ENCODE measurements at places on chromosomes 5 and 9.

DNA sequence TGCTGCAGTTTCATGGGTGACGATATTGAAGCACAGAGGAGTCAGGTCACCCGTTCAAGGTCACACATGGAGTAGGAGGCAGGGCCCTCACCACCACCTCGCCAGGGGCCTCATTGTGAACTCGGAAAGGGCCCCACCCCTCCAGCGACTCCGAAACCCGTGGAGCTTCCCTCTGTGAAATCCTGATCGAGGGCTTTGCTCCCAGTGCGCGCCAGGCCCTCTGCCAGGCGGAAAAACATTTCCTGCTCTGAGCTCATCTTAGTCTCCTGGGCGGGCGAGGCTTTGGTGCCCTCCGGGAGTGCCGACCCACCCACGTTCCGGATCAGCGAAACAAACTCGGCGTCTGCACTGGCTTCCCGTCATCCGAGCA lies 75.0 kb upstream of the FCN1 start:
- no peak for DNase-seq

DNA sequence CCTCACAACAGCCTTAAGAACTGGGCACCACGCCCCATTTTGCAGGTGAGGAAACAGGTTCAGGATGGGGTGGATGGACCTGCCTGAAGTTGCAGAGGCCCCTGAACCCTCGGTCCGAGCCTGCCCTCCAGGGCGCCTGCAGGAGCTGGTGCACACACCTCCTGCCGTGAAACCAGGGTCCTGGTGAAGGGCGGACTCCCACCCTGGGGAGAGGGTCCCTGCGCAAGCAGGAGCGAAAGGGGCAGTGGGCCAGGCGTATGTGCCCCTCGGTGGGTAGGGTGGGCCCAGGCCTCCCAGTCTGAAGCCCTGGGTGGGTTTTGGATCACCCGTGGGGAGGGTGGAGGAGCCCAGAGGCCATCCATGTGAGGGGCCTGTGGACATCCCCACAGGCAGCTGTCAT lies 37.9 kb downstream of the HK3 start:
- no peak for DNase-seq

GRCh38 chr5:148910686-148911361 lies 84.4 kb downstream of the ADRB2 start:
- DNase-seq: peak; percentile 0

- no peak for DNase-seq
Measured at GRCh38 chr9:85895685-85896084, 45.3 kb upstream of the NAA35 start.

GRCh38 chr5:147522435-147522834 lies 12.6 kb upstream of the DPYSL3 start:
- DNase-seq: no peak

DNA sequence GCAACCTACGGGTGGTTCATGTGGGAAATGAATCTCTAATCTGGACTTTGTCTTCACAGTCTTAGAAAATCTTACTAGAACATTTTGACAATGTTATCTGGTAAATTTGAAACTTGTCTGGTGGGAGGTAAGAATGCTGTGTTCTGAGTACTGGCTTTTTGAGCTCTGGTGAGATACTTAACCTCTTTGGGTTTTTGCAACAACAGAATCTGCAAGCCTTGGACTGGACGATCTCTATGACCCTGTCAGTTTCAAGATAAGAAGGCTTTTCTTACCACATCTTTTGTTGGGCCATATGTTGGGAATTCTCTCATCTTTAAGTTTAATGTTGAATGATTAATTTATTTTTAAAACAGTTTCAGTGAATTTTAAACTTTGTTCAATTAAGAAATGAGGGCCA lies 112.9 kb downstream of the GOLPH3 start:
- DNase-seq: no peak

GRCh38 chr9:136044971-136045594 lies 50.0 kb downstream of the NACC2 start:
- no peak for DNase-seq

DNA sequence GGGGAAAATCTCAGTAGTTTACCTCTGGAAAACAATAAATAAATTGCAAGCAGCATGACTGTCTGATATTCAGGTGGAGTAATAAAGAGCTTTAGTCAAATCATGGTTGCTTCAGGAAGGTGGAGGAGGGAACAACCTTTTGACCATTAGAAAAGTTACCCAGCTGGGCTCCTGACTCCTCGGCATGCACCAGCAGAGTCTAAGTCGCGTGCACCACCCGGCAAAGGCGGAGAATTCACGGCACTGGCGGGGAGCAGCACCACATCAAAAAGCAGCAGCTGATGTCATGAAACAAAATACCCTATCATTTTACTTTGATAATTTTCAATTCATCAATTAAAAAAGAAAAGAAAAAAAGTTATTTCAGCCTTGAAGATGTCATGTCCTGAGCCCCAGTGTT lies 34.6 kb downstream of the EBF1 start:
- no peak for DNase-seq

DNA sequence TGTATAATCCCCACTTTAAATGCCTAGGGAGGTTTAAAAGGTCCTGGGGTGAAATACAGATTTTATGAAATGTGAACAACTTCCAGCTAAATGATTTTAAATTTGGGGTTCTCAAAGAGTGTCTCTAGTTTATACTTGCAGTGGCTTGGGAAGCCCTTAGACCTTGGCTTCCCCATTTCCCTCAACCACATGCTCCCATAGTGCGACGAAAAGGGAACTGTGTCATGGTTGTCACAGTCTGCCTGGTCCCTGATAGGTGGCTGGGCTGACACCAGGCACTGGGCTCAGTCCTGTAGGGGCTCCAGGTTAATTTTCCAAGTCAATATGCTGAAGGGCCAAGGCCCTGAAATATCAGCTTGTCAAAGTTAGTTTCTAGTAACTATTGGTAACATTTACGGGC lies 10.4 kb upstream of the CXCL14 start:
- no peak for DNase-seq

DNA sequence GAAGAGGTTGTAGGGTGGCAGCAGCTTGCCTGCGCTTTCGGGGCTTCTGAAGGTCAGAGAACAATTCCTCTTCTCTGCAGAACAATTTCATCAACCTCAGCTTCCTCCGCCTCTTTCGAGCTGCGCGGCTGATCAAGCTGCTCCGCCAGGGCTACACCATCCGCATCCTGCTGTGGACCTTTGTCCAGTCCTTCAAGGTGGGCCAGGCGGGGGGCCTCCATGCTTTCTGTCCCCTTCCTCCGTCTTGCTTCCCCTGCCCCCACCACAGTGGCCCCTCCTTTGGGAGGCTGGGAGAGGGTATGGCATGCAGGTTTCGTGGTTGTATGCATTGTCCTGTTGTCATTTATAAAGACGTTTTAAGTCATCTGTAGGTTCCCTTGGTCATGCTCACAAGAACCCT lies 195.8 kb downstream of the CACNA1B start:
- DNase-seq: no peak

DNA sequence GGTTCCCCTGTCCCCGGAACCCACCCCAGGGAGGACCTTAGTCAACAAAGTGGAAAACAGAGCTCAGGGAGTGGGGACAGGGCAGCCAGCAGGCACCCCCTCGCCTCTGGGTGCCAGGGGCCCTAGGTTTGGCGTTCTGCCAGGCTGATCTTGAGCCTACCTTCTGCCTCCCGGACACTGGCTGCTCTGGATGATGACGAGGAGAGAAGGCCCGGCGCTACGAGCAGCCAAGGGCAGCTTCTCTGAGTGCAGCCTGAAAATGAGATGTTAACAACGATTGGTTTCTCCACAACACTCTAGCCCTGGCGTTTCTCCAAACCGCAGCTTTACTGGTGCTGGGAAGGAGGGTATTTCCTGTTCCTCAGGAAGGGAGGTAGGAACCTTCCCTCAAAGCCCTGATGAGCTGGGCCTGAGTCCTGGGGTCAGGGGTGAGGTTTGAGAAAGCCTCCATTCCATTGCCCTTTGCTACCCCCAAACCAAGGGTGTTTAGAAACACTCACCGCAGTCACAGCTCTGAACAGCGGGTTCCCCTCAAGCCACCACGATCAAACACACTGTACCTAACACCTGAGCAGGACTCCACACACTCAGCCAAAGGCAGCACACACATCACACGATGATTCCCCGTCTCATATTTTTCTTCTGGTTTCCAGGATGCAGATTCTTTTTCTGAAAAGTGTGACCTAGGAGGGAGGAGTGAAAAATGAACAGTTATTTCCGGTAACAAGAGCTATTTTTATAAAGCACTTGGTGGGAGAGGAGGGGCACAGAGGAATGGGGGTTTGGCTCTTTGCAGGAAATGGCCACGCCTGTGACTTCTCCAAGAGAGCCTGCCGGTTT lies at the start of gene STING1:
STING1 (minus strand) TSS at position 709 of the 840 bp plus-strand sequence. CDS start 1,054 bp downstream, outside the sequence.
- DNase-seq: peak; percentile 49

DNA sequence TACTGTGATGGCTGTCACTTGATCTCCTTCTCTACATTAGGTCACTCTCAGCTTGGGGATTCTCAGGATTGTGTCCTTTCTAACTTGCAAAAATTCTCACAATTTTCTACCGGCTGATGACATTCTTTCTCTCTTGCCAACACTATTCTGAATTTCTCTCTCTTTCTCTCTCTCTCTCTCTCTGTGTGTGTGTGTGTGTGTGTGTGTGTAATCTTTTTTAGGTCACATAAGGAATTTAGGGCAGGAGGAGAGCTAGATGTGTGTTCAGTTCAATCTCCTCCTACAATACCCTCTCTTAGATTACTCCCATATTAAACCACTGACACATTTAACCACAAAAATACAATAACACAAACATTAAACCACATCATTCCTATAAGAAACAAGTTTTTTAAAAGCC lies 242.3 kb upstream of the NREP start:
- DNase-seq: no peak

DNA sequence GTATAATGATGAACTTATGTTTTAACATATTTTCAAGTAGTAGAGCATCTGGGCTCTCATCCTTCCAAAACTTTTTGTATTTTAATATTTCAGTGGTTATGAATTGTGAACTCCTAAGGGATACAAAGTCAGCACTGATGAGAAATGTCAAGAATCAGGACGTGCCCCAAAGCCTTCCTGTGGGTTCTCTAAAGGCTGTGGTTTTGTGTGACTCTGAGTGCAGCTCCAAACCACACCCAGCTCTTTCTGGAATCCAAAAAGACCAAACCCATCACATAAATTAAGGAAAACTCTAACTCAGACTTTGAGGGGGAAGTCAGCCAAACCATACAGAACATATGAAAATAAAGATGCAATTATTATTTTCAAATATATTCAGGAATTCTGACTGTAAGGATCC lies 40.8 kb upstream of the SMU1 start:
- no peak for DNase-seq

DNA sequence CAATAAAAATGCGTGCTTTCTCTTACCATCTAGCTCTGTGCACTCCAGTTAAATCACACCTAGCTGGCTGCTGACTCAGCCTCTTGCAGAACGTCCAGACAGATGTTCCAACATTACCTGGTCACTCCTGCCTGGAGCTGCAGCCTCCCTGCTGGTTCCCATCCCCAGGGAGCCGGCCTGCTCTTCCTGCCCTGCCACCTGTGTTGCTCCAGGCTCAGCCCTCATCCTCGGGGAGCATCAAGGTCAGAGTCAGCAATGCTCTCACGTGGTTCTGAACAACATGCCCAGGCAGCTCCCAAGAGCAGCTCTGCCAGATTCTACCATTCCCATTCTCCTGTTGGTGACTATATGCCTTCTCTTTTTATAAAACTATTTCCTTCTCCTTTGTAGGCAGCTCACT lies 81.3 kb downstream of the GADD45G start:
- no peak for DNase-seq

DNA sequence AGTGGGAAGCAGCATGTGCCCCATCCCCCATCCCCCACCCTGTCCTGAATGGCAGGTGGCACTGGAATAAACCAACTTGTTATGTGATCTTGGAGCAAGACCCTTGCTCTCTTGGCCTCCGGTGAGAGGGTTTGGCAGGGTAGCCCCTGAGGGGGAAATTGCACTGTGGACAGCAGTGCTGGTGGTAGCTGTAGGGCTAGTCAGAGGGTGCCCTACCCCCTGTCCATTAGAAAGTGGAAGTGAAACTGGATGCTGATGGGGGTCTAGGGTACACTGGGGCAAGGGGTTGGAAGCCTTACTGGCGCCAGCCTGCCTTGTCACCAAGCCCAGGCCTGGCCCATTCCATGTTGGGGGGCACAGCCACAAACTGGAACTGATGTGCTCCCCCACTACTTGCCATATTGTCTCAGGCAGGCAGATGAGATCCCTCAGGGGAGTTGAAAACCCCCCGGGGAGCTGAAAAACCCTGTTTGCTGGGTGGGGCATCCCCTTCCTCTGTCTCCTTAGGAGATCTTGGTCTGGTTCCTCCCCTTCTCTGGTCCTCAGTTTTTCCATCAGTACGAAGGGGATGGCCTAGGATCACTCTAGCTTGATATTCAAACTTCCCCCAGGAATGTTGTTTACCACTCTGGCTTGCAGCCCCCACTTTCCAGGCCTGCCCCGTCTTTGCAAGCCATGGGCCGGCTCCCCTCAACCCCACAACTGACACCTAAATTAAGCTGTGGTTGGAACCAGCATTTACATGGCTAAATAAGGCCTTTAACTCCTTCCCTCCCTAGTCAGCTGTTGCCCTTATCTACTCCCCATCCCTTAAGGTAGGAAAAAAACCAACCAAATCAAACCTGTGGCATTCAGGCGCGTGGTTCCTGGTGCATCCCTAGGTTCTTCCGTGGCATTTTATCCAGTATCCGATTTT lies 14.4 kb upstream of the SYNPO start:
- no peak for DNase-seq
